ENCODE measurements at places on chromosomes 4 and X. TPM values are rescaled to one million over a fixed set of nuclear protein-coding genes. Genes with fewer than 3 reads are reported as not detected.

RHOXF1 gene
- 0.55 TPM for total RNA-seq

PRDM8 gene
- total RNA-seq, result 5.4 TPM

BMPR1B gene
- not detected for total RNA-seq

PITX2 gene
- total RNA-seq, result not detected

DGKK gene
- not detected for total RNA-seq

SMIM20 gene
- total RNA-seq, result 14.2 TPM

EPGN gene
- not detected for total RNA-seq

GRK4 gene
- total RNA-seq, result 2.4 TPM

JADE3 gene
- 0.71 TPM for total RNA-seq

RNF128 gene
- not detected for total RNA-seq

Measured in activated naive CD4-positive, alpha-beta T cell treated with anti-CD3 and anti-CD28 coated beads, Interleukin-2, amount 10 ng/mL, durations not matched to agents 5 hours and 36 hours (primary cell).